ENCODE measurements at places on chromosomes 1 and 21.
A peak's percentile ranks its signal among the peaks of the same experiment; 100 is the strongest.

DNA sequence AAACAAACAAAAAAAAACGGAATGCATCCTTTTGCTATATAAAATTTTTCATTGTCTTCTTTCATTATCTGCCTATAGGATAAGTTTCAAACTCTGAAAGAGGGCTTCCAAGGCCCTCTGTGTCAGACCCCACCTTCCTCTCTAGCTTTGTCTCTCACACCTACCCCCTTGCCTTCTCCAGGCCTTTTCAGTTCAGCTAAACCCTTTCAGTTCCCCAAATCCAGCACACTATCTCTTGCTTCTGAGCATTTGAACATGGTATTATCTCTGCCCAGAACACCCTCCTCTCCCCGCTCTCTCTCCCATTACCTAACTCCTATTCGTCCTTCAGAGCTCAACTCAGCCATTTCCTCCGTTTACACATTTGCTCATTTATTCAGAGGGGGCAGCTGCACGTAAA is 35.7 kb downstream of the C1orf216 start:
- no peak for DNase-seq

- DNase-seq: no peak
Measured at GRCh38 chr1:48105165-48105564, 108.0 kb upstream of the TRABD2B start.

DNA sequence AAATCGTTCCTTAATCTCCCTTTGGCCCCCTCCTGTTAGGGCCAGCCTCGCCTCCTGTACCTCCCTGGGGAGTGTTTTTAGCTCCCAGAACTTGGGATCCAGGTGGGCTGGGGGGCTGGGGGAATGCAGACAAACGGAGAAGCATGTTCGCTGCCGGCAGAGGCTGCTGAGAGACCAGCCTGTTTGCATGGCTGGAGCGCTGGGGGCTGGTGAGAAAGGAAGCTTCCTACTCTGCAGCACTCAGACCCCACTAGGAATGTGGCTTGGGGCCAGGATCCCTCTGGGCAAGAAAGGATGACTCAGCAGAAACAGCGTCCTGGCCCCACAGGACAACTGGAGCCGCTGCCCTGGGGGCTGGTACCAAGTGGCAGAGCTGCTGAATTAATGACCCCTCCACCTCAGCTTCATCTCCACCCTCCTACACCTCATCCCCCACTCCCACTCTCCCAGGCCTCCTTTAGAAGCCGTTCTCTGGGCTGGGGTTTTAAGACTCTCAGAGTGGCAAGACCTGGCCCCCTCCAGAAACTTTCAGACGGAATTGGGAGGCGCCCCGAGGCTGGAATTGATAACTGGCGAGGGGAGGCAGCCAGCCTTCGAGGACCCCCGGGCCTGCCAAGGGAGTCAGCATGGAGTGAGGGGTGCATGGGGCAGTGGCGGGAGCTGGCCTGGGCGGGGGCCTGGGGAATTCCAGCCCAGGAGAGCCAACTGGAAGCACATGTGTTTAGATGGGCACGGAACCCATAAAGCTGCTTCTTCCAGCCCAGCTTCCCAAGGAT is 28.5 kb upstream of the EPS8L3 start:
- peak; percentile 12 for DNase-seq

DNA sequence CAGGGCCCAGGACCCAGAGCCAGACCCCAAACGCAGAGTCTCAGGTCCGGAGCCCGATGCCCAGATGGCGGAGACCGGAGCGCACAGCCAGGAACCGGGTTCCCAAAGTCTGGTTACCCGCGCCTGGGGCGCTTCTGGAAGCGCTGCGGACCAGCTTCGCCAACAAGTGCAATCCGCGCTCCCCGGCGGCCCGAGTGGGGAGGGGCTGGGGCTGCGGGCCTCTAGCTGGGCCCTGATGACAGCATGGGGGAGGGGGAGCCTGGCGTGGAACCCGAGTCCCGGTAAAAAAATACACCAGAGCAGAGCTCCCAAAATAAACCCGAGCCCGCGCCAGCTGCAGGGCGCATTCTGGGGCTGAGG is 494 bp downstream of the NT5C1A start:
- DNase-seq: peak; percentile 33

DNA sequence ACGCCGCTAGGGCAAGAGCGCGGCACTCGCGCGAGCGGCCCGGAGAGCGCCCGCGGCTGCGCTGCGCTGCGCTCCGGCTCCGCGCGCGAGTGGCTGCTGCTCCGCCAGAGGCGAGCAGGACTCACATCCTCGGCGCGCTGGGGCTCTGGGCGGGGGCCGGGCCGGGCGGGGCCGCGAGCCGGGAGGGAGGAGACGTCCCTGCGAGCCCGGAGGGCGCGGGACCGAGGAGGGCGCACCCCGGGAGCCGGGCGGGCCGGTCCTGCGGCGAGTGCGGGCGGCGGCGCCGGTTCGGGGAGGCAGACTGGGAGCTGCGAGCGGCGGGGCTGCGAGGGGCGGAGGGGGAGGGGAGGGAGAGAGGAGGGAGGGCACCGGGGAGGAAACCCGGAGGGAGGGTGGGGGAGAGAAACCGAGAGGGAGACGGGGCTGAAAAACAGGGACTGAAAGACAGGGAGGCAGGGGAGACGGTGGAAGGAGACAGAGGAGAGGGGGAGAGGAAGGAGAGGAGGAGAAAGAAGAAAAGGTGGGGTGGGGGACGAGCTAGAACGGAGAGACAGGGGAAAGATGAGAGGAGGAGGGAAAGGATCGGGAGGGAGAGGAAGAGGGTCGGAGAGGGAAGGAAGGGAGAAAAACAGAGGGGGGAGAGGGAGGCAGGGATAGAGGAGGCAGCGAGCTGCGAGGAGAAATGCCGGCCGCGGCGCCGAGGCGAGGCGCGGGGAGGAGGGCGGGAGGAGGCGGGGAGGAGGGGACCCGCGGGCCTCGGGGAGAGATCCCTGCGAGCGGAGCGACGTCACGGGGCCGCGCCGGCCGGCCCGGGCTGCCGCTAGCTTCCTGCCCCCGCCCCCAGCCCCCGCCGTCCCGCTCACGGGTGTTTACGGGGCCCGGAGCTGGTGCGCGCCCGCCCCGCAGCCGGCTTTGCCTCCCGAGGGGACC is at the start of gene CAMK2N1:
Gene CAMK2N1 (minus strand): TSS at position 684 of the 930 bp plus-strand sequence. CDS start 831 bp downstream, outside the sequence.
- DNase-seq: peak; percentile 72

DNA sequence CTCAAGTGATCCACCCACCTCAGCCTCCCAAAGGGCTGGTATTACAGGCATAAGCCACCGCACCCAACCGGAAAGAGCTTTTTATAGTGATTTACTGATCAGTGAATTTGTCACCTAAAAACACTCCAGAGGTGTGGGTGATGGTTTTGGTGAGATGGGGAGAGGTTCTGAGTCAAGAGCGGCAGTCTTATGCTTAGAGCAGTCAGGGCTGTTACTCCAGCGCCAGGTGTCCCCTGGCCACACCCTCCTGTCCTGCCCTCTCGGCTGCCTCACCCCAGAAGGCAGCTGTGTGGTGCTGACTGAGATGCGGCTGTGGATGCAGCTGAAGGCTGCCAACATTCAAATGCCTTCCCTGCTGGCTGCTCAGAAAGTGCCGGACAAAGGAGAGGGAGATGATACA is 94.5 kb upstream of the LPGAT1 start:
- peak; percentile 82 for DNase-seq

DNA sequence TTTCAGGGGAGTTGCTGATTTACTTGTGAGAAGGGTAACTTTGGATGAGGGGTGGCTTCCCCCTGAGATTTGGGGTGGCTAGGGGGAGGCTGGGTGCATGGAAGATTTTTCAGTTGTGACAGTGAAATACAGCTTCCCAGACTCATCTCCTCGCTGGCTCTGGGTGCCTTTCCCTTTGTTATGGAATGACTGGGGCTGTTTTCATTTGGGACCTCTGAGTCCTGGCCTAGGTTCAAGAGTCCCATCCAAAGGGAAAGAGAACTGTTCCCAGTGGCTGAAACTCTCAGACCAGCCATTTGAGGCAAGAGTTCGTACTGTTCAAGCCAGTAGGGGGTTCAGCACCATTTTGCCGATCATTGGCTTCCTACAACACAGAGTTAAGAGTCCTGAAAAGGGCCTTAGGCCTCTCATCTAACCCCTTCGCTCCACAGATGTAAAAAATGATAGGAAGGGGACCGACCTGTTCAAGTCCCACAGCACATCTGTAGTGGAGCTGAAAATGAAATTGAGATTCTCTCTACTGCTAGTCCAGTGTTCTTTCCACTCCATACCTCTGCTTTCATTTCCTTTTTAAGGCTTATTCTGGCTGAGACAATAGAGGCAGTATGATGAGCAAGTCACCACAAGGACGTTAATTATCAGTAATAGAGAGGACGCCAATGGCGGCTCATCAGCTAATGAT is 958 bp downstream of the DDR2 start:
- DNase-seq: no peak

GRCh38 chr1:165678509-165678908 is 19.9 kb downstream of the ALDH9A1 start:
- no peak for DNase-seq

- peak; percentile 64 for DNase-seq
Measured at GRCh38 chr1:226814751-226815537, 55.5 kb upstream of the PSEN2 start.

DNA sequence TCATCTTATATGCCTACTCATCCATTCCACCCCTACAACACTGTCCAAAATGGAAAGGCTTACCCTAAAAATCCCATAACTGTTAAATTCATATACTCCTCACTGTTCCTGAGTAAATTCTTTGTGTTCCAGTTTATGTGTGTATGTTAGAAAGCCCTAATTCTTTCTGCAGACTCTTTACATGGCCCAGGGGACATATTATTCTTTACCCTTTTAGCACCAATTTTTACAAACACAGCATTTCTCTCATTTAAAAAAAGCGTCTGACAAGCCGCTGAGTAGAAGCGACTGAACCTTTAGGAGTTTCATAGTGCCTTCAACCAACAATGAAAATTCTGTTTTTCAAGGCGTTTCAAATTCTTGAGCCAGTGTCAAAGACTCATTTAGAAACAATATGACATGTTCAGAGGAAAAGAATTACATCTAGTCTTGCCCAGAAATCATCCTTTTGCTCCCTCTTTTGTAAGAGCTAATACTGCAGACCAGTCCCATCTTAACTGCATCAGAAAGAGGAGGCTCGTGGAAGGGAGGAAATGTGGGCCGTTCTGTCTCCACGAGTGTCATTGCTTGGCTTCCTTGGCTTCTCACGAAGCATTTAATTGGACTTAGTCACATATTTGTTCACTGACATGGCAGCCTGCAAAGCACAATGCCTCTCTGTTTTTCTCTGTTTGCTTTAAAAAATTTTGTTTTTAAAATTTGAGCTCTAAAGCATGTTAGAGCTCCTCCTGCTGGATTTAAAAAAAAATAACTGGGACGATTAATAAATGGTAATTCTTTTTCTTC is 21.3 kb upstream of the C1orf105 start:
- DNase-seq: peak; percentile 51

GRCh38 chr1:9143250-9143649 is 14.3 kb upstream of the GPR157 start:
- no peak for DNase-seq

- DNase-seq: no peak
Measured at GRCh38 chr1:58944439-58944838, 160.6 kb upstream of the JUN start.

DNA sequence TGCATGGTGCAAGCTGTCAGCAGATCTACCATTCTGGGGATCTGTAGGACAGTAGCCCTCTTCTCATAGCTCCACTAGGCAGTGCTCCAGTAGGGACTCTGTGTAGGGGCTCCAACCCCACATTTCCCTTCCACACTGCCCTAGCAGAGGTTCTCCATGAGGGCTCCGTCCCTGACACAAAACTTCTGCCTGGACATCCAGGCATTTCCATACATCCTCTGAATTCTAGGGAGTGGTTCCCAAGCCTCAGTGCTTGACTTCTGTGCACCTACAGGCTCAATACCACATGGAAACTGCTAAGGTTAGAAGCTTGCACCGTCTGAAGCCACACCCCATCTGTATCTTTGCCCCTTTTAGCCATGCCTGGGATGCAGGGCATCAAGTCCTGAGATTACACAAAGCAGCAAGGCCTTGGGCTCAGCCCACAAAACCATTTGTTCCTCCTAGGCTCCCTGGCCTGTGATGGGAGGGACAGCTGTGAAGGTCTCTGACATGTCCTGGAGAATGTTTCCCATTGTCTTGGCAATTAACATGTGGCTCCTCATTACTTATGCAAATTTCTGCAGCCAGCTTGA is 117.0 kb upstream of the NFIA start:
- no peak for DNase-seq

GRCh38 chr1:66599346-66599745 is 65.4 kb downstream of the SGIP1 start:
- no peak for DNase-seq
